ENCODE measurements at places on chromosomes 6 and 20. TPM values are rescaled to one million over a fixed set of nuclear protein-coding genes. Genes with fewer than 3 reads are reported as not detected.

DNA sequence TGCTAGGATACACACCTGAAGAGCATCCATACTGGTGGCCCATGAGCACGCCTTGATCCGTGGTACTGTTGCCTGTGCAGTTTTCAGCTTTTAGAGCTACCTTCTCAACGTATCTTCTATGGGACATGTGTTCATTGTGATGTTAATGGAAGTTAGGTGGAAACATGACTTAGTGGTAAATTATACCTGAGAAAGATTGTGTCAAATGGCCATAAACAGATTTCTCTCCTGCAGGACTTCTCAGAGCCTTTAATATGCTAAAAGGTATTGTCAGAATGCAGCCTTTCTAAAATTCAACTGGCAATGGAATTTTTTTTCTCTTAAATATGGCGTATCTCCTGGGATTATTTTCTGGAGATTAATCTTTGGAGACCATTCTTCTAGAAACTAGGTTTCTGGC lies 148.5 kb downstream of the CDC5L start:
- DNase-seq, result no peak

DNA sequence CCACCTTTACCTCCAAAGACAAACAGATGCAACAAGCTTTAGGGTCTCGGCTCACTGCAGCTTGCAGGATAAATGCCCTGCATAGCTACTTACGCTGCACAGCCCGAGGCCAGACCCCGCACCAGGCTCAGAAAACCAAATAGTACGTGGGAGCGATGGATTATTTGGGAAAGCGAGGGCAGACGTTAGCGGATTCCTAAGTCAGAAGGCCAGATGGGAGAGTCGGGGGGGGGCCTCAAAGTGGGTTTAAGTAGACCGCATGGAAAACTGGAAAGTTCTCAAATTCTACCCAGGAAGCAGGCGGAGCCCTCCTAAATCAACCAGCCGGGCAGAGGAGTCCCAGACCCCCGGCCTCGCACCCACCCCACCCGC lies 382 bp downstream of the SFT2D1 start:
- no peak for DNase-seq

- DNase-seq, result no peak
Observed at GRCh38 chr6:52596371-52597028, 19.6 kb upstream of the TRAM2 start.

The SNAP25 gene
- 0.37 TPM for total RNA-seq

- DNase-seq, result no peak
Observed at GRCh38 chr6:18219591-18219990, 44.7 kb downstream of the DEK start.

The TCF15 gene
- total RNA-seq, result 2.5 TPM

DNA sequence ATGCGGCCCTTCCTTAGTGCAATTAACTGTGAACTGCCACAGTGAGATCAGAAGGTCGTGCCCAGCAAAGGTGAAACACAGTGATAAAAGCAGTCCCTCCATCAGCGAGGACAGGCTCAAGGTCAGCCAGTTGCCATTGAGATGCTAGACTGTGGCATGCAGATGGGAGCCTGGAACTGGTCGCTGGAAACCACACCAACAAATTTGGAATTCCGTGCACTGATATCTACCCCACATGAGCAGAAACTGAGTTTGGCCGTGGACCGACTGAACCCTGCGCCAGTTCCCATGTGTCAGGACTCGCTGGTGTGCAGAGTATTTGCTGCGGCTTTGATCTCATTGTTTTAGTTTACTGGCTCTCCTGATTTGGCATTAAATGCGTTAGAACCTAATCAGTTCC lies 125.6 kb upstream of the QKI start:
- DNase-seq, result no peak

DNA sequence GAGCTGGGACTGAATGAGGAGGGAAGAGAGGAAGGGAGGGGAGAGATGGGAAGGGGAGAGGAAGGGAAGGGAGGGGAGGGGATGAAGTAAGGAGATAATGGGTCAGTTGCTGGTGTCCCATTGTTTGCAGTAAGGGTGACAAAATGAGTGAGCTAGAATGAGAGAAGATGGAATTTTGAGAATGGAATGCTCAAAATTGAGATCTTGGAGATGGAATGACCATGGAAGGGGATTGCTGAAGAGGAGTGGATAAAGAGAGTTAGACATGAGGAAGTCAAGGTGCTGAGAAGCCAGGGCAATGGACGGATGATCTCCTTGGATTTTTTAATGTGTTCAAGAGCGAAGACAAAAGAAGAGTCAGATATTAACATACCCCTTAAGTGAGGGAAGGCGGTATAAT lies 80.5 kb upstream of the SSTR4 start:
- DNase-seq, result no peak

DNA sequence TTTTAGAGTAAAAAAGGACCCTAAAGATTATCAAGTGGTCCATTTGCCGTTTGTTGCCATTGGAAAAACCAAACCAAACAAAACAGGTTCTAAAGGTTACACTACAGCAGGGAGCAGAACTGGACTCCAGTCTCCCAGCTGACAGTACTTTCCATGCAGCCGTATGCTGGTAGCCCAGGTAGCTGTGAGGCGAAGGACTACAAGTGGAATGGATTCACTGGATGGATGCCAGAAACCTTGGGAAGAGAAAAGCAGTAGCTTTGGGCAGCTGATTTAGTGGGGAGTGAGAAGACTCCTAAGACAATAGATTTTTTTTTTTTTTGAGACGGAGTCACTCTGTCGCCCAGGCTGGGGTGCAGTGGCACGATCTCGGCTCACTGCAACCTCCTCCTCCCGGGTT lies 88.3 kb downstream of the SASH1 start:
- no peak for DNase-seq

The C6orf58 gene
- total RNA-seq, result not detected

The THBS2 gene
- total RNA-seq, result 358 TPM

- no peak for DNase-seq
Observed at GRCh38 chr6:113960795-113961194, 10.2 kb downstream of the HDAC2 start.

The AIF1 gene
- total RNA-seq, result 18.1 TPM

GRCh38 chr6:41581381-41581991 lies 35.3 kb downstream of the FOXP4 start:
- DNase-seq, result no peak

The SLC25A27 gene
- total RNA-seq, result 14.9 TPM

- DNase-seq, result no peak
Observed at GRCh38 chr6:136178749-136179148, 71.4 kb downstream of the MTFR2 start.

DNA sequence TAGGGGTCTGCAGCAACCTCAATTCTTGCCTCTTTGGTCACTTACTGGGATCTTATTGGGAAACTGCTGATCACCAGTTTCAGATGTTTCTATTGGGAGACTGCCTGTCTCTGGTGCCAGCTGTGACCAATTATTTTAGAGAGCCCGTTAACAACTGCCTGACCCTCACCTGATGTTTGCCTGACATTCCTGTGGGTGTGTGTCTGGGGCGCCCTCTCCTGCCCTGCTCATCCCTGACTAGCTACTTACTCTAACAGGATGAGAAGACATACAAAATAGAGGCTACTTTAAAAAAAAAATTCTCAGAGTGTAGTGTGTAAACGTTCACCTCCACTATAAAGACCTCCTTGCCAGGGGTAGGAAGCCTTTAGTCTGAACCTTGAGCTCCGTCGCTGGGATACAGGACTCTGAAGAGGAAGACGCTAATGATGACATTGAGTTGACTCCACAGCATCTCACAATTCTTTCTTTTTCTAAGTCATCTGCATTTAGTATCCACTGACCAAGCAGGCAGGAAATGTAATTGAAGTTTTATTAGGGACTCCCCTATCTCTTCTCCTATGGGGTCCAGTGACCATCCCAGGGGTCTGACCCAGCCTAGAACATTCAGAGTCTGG lies 54.6 kb upstream of the DDR1 start:
- peak; percentile 66 for DNase-seq

GRCh38 chr6:138647006-138647405 lies 126.6 kb upstream of the CCDC28A start:
- no peak for DNase-seq

DNA sequence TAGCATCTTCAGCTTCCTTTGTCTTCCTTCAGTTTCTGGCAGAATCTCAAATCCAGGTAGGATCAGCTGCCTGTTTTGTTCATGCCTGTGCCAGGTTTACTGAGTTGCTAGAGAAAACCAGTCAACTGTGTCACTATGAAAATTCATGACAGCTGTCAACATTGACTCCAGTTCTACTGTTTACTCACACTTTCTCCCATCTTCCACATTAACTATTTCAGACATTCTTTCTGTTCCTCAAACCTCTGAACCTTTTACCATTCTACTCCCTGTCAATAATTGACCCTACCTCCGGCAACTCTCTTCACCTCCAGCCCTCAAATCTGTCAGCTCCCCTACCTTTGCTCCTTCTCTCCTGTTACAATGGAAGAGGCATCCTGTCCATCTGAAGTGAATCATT lies 8.5 kb downstream of the ENPP4 start:
- no peak for DNase-seq

DNA sequence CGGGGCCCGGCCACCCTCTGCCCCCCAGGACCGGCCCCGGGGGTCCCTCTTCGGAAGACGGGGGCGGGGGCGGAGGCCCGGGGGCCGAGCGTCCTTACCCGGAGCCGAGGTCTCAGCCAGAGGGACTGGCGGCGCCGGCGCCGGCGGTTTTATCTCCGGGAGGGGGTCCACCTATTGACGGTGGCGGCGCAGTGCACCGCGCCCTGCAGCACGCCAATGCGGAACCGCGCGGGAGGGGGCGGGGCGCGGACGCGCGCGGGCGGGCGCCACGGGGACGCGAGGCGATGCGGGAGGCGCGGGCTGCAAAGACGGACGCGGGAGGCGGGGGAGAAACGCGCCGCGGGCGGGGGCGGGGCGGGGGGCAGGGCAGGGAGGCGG lies at the start of gene EEF1A2:
Gene EEF1A2, minus strand, starts transcription at position 124 of the 378 bp plus-strand sequence. CDS start 1,320 bp downstream, outside the sequence.
- DNase-seq, result no peak

GRCh38 chr6:7311176-7311575 lies 1.8 kb downstream of the SSR1 start:
- DNase-seq, result no peak

The CLDN20 gene
- total RNA-seq, result not detected

The SLC22A2 gene
- 0.43 TPM for total RNA-seq

The PLCB4 gene
- total RNA-seq, result 53.3 TPM

DNA sequence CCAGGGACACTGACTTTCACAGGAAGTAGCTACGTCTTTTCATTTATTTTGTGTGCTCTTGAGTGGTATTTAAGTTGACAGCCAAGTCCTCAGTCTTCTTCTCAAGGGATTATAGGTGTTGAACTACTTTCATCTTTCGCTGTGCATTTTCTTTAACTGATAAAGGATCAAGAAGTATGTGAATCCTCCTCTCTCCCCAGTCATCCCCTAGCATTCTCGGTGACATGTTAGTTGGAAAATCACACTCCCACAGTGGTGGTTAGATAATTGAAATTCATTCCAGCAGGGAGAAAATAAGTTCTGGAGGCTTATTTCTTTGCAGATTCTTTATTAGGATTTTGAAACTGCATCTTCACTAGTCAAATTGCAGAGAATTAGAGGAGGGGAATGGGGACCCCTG lies 569.4 kb downstream of the MEI4 start:
- DNase-seq, result no peak

GRCh38 chr6:55567558-55567957 lies 11.4 kb downstream of the HMGCLL1 start:
- no peak for DNase-seq

DNA sequence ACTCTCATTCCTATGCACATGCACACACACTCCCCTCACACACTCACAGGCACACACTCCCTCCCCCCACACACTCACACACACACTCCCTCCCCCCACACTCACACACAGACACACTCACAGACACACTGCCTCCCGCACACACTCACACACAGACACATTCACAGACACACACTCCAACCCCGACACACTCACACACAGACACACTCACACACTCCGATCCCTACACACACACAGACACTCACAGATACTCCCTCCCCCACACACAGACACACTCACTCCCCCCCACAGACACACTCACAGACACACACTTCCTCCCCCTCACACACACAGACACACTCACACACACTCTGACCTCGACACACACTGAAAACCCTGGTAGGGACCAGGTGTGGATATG lies 176.2 kb downstream of the TFAP2C start:
- DNase-seq, result peak; percentile 55

GRCh38 chr6:1418471-1419191 lies 29.3 kb downstream of the FOXF2 start:
- no peak for DNase-seq

- DNase-seq, result peak; percentile 95
Observed at GRCh38 chr6:36623547-36624459, 29.6 kb downstream of the SRSF3 start.

- DNase-seq, result no peak
Observed at GRCh38 chr20:56689318-56689717, 60.2 kb downstream of the TFAP2C start.

The HCK gene
- total RNA-seq, result 12.7 TPM

- no peak for DNase-seq
Observed at GRCh38 chr20:9517297-9518162, 3.1 kb downstream of the LAMP5 start.

Data from posterior vena cava (tissue), 2 donors.